Spleen (tissue), 13 donors: ENCODE measurements at places on chromosomes 11 and 22. TPM values are rescaled to one million over a fixed set of nuclear protein-coding genes. Genes with fewer than 3 reads are reported as not detected.

DNA sequence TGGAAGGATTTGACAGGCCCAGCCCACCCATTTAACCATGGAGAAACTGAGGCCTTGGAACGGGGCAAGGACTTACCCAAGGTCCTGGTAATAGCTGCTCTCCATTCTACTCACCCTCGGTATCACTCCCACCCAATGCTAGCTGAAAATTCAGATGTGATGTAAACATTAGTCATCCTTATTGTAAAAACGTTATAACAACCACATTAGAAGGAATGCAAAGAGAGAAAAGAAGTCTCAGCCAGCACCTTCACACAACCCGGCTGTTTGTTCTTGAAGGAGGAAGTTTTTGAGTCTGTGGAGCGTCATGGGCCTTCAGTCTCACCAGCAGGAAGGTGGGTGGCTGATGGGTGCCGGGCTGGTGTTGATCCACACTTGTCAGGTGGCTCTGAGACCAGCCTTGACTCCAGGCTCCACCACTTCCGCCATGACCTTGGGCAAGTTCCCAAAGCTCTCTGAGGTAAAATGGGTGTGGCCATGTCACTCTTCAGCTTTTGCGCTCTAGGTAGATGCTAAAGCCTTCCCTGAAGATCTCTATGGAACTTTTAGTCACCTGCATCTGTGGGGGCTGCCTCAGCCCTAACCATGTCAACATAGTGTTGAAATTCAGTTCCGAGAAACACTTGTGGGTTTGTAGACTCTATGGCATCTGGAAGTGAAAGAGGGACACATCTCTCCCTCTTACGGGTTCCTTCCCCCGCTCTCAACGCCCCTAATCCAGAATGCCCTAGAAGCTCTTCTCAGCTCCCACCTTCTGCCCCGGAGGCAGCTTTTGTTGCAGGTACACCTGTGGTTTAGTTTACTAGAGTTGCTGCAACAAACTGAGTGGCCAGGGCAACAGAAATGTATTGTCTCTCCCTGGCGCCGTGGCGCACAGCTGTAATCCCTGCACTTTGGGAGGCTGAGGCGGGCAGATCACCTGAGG lies 14.8 kb downstream of the CD6 start:
- H3K4me3 ChIP-seq: no peak overlapping the region
- peaks cover 8% of the 10 kb centered on the region for H3K4me1 ChIP-seq
- no peaks in the 10 kb centered on the region for H3K36me3 ChIP-seq

DNA sequence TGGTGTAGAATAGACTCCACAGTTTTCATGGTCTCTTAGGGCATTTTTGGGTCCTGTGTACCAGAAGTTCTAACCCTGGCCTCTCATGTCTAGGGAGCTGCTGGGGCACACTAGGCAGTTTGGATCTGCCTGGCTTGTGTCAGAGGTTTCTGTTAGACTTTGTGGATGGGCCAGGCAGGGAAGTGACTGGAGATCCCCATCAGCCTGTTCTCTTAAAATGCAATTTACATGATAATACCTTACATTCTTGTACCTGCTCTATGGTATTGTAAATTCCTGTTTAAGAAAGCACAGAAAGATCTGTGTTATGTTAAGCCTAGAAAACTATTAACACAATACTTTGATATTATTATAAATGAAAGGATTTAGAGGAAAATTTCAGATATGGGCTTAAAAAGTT lies 104.0 kb downstream of the ARHGAP42 start:
- H3K27ac ChIP-seq: no peak overlapping the region
- H3K36me3 ChIP-seq: no peaks in the 10 kb centered on the region
- no peak for DNase-seq
- H3K4me3 ChIP-seq: no peak overlapping the region

DNA sequence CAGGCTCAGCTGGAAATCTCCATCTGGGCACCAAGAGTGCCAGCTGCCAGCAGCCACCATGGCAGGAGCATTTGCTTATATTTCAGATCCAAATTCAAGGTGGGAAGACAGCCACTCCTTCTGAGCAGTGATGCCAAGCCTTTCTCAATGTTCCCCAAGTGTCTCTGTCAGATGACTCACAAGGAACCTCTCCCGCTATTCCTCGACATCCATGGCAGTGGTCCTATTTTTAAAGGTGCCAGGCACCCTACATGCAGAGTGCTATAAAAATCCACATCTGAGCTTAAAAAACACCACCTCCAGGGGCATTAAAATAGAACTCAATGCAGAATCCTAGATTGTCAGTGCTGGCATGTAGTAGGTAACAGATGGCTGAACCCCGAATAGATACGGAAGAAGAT lies 112.1 kb downstream of the SLC1A2 start:
- no peak overlapping the region for H3K4me3 ChIP-seq
- DNase-seq: no peak
- H3K27me3 ChIP-seq: no peaks in the 10 kb centered on the region
- H3K27ac ChIP-seq: no peak overlapping the region
- no peaks in the 10 kb centered on the region for H3K36me3 ChIP-seq

Gene OR2AG1
- polyA plus RNA-seq: not detected

DNA sequence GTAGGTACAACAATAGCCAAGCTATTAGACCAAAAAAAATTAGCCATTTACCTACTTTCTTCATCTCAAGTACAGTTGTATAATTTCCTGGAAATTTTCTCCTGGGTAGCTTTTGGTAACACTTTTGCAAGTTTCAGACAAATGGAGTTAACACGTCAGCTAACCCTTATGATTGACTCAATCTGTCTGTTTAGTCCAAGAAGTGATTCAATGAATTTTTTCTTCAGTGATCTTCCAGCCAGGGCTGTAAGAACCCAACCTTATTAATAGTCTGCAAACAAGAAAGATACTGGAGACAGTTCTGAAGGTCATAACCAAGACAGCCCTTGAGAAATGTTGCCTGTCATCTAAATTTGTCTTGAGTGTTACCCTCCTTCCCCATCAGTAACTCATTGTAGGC lies 30.1 kb upstream of the FIBIN start:
- H3K27ac ChIP-seq: no peak overlapping the region
- no peaks in the 10 kb centered on the region for H3K36me3 ChIP-seq
- no peaks in the 10 kb centered on the region for H3K27me3 ChIP-seq
- no peak for DNase-seq
- H3K4me1 ChIP-seq: no peaks in the 10 kb centered on the region

DNA sequence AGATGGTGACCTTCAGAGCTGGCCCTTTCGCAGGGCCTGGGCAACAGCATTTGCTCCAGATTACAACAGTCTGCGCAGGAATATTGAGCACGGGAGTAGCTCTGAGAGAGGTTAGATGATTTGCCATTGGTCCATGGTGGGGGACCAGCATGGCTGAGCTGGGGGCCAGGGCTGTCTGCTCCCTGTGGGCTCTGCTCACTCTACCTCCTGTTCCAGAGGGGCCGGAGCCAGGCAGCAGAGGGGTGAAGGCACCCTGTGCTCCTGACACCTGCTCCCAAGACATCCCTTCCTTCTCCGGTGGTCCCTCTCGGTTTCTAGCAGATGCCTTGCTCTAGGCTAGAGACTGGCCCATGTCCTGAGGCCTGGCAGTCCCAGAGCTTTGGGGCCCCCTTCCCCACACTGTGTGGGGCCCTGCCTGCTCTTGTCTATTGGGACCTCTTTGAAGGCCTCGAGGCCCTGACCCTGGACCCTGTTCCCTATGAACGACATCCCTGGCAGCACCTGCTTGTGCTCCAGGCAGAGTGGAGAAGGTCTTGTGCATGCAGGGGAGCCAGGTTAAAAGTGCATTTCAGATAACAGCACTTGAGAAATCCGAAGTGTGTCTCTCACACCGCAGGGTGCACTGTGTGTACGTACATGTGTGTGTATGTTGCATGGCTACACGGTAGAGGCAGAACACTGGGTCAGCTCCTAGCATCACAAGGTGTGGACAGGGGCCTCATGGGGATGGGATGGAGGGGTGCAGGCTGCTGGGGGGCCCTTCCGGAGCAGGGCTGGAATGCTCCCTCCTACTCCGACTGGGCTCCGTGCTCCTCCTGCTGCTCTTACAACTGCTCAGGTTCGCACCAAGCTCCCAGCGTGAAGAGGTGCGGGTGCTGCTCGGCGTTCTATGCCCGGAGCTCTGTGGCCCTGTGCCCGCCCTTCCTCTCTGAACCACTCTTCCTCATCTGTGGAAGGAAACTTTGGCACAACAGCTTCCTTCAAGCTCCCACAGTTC lies 123.3 kb upstream of the B3GAT1 start:
- no peak overlapping the region for H3K4me3 ChIP-seq
- H3K27me3 ChIP-seq: peaks cover 38% of the 10 kb centered on the region
- H3K36me3 ChIP-seq: no peaks in the 10 kb centered on the region
- H3K4me1 ChIP-seq: no peaks in the 10 kb centered on the region
- DNase-seq: no peak
- H3K27ac ChIP-seq: no peak overlapping the region

DNA sequence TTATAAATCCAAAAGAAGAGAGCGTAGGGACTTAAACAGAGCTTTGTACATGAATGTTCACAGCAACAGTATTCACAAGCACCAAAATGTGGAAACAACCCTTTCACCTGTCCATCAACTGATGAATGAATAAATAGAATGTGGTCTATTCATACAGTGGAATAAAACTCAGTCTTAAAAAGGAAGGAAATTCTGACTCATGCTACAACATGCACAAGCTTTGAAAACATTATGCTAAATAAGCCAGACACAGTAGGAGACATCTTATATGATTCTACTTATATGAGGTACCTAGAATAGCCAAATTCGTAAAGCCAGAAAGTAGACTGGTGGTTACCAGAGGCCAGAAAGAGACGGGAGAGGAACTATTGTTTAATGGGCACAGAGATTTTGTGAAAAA lies 74.3 kb downstream of the SHANK2 start:
- H3K27ac ChIP-seq: no peak overlapping the region
- H3K36me3 ChIP-seq: no peaks in the 10 kb centered on the region
- no peaks in the 10 kb centered on the region for H3K27me3 ChIP-seq
- no peaks in the 10 kb centered on the region for H3K4me1 ChIP-seq

- peaks cover 17% of the 10 kb centered on the region for H3K36me3 ChIP-seq
- H3K4me1 ChIP-seq: no peaks in the 10 kb centered on the region
- H3K27me3 ChIP-seq: no peaks in the 10 kb centered on the region
- DNase-seq: no peak
These were observed 33.7 kb upstream of the PDE3B start for GRCh38 chr11:14609902-14610301.

DNA sequence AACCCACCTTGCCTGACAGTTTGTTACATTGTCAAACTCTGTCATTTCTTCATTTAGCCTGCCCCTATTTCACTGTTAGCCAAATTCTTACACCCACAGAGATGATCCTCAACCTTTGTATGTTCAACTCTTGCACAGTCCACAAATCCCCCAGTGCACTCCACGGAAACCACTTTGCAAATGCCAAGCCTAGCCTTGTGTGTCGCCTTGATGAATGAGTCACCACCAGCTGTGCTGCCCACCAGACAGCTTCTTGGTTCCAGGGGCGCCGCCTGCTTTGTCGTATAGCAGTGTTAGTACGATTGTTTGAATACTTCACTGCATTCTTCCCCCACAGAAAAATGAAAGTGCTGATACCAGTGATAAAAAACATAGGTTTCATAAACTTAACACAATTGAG lies 686.3 kb downstream of the NTM start:
- H3K27ac ChIP-seq: no peak overlapping the region
- no peaks in the 10 kb centered on the region for H3K36me3 ChIP-seq
- no peaks in the 10 kb centered on the region for H3K27me3 ChIP-seq

- H3K27ac ChIP-seq: no peak overlapping the region
- no peaks in the 10 kb centered on the region for H3K27me3 ChIP-seq
- H3K36me3 ChIP-seq: no peaks in the 10 kb centered on the region
- no peak for DNase-seq
These were observed 532.2 kb upstream of the API5 start for GRCh38 chr11:42779555-42779954.

DNA sequence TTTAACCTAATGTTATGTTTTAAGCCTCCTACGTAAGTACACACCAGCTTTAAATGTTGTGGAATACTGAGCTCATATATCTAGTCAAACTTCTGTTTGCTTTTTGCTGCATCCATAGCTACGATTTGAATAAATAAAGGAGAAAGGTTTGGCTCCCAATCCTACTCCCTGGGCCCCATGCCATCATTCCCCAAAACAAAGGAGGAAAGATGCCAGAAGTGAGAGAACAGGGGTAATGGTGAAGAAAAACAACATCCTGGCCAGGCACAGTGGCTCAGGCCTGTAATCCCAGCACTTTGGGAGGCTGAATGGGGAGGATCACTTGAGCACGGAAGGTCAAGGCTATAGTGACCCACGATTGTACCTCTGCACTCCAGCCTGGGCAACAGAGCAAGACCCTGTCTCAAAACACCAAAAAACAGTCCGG lies 26.5 kb downstream of the SCGB1A1 start:
- no peak overlapping the region for H3K4me3 ChIP-seq
- H3K4me1 ChIP-seq: peaks cover 8% of the 10 kb centered on the region
- no peak overlapping the region for H3K27ac ChIP-seq
- H3K36me3 ChIP-seq: no peaks in the 10 kb centered on the region
- DNase-seq: no peak

DNA sequence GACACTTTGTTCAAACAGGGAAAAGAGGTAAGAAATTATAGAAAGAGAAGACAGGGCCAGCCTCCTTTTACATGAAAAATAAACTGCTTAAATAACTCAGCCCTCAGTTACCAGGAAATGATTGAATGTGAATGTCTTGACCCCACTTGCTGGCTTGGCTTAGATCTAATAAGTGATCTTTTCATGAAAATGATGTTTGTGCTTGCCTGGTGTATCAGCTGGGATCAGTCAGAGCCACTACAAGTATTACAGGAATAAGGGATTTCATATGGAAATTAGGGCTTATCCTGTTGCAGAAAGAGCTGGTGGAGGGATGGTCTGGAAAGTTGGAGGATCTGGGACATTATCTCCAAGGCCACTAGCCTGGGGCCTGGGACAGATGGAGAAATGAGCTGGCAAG lies 51.8 kb downstream of the COMMD9 start:
- no peaks in the 10 kb centered on the region for H3K4me1 ChIP-seq
- no peaks in the 10 kb centered on the region for H3K27me3 ChIP-seq
- H3K36me3 ChIP-seq: no peaks in the 10 kb centered on the region
- H3K27ac ChIP-seq: no peak overlapping the region

- H3K4me3 ChIP-seq: no peak overlapping the region
- no peak for DNase-seq
- no peaks in the 10 kb centered on the region for H3K27me3 ChIP-seq
- no peak overlapping the region for H3K27ac ChIP-seq
- no peaks in the 10 kb centered on the region for H3K4me1 ChIP-seq
- no peaks in the 10 kb centered on the region for H3K36me3 ChIP-seq
These were observed 20.9 kb upstream of the NARS2 start for GRCh38 chr11:78595436-78596130.

DNA sequence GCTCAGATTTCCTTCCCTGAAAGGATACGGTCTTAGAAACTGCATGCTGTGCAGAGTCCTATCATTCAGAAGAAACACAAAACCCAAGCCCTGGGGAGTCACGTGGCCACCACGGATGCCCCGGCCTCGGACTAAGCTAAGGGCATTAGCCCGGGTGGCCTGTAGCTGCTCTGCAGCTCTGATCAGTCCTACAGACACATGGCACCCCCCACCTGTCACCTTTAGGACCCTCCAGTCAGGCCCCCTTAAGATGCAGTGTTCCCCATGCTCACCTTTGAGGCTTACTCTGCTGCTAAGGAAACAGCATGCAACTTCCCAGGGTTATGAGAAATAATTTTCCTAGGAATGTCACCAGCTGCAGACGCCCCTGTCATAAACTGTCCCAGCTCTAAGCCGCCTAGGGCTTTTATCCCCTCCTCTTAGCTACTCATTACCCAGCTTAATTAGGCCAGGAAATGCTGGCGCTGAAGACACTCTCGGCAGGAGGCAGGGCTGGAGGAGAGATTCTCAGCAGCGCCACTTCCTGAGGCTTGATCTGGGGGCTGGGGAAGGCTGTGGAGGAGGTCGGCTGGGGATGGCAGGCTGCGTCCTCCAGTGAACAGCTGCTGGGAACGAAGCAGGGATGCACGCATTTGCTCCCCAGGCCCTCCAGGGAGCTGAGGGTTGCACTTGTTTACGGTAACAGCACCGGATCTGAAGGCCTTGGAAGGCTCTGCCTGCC lies 47.2 kb upstream of the ADA2 start:
- no peak overlapping the region for H3K4me3 ChIP-seq
- H3K27me3 ChIP-seq: no peaks in the 10 kb centered on the region
- DNase-seq: no peak

Gene TRIM48
- polyA plus RNA-seq: not detected
